Erythroblast (primary cell): ENCODE measurements at places on chromosomes 7 and 10.
A peak's percentile ranks its signal among the peaks of the same experiment; 100 is the strongest.

DNA sequence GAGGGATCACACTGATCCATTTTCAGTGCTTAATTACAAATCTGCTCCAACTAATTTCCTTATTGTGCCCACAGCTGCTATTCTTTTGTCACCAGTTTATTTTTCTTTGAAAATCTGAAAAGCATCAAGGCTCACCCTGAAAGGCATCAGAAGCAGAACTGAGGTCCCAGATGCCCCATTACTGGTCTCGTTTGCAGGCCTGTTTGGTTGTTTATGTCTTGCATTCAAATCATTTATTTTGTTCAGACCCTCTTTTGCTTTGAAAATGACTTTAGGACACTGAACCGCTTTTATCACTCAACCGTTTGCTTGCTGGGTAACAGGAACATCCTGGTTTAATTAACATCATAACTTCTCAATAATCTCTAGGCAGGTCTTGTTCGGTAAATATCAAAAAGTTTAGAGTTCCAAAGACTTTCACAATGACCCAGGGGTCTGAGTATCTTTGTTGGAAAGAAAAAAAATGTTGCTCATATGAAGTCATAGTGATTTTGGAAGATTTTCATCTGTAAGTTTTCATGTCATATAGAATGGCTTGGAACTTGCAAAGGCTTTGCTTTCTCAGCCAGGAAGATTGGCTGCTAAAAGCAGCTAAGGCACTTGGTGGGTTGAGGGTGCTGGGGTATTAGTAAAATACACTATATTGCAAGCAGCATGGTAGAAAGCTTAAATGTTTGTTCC, 398.3 kb upstream of the NPVF start:
- DNase-seq = no peak

- DNase-seq = no peak
Measured at GRCh38 chr10:47154762-47155161, 145.2 kb upstream of the GDF10 start.

- no peak for DNase-seq
Measured at GRCh38 chr7:68258609-68259008, 1262.0 kb downstream of the TYW1 start.

GRCh38 chr10:44180321-44181168, 204.4 kb downstream of the CXCL12 start:
- no peak for DNase-seq

DNA sequence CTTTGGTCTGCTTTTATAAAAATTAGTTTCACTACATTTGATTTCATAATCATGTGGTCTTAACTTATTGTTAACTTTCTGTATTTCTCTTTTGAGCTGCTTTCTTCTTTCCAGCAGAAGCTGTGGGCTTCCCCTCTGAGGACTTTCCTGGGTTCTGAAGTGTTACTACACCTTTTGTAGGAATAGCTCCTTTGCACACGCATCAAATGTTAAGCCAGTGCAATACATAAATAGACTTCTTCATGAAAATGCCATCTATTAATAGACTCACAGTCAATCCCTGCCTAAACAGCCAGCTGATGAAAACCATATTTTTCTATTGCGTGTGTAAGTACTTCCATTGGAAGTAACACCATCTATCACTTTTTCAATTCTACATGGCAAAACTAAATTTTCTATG, 1.5 kb downstream of the ABCB4 start:
- no peak for DNase-seq

- DNase-seq = no peak
Measured at GRCh38 chr10:117542706-117543224, at the start of gene EMX2. Gene EMX2 (plus strand): TSS chr10:117542746. CDS start chr10:117543268, 522 bp downstream.

- DNase-seq = no peak
Measured at GRCh38 chr7:128112781-128113221, 81.6 kb upstream of the LRRC4 start.

GRCh38 chr7:146115851-146116520, 615 bp upstream of the CNTNAP2 start:
- peak; percentile 37 for DNase-seq

DNA sequence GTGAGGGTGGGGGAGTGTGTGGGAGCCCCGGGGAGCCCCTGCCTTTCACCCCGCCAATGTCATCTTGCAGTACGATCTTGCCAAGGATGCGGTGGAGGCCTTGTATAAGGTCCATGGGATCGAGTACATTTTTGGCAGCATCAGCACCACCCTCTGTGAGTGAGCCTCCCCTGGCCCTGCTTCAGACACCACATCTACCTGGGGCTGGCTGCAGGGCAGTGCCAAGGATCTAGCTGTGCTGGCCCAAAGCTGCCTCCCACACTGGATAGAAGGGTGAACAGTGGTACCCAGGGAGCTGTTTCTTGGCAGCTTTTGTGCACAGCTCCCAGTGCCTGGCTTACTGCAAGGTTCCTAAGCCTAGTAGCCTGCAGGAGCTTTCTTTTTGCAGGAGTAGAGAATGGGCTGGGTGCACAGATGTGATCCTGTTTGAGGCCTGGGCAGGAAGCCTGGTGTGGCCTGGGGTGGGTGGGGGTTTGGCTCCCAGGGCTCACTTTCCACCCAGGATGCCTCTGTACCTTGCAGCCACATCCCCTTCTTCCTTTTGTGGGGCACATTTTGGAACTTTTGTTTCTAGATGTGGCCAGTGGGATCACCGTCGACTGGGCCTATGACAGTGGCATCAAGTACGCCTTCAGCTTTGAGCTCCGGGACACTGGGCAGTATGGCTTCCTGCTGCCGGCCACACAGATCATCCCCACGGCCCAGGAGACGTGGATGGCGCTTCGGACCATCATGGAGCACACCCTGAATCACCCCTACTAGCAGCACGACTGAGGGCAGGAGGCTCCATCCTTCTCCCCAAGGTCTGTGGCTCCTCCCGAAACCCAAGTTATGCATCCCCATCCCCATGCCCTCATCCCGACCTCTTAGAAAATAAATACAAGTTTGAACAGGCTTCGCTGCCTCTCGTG, 12.2 kb upstream of the CPA1 start:
- DNase-seq = no peak

DNA sequence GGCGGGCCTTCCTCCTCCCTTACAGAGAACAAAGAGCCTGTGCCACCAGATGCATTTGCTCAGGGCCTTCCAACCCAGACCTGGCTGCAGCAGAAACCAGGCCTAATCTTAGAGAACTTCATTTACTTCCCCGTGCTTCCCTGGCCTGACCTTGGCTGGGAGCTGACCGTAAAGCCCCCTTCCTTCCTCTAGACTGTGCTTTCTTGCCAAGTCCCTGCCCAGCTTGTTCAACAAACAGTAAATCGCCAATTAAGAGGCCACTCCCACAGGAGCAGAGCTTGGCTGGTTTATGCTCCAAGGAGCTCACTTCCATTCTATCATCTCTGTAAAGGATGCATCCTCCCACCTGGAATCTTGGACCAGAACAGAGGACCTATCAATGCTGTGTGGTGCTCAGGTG, 110.9 kb downstream of the COL13A1 start:
- DNase-seq = no peak

DNA sequence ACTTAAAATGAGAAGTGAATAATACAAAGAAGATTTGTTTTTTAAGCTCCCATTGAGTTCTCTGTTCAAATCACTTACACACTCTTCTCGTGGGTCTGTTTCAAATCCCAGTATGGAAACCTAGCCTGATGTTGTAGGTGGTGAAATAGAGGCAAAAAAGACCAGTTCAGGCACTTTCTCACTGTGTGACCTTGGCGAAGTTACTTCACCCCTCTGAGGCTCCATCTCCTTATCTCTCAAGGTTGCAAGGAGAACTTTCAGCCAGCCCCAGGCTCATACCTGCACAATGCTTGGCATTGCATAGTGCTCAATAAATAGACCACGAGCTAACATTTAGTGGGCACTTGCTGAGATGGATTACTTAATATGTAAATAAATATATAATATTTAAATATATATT, 90.1 kb downstream of the PRLHR start:
- DNase-seq = no peak

DNA sequence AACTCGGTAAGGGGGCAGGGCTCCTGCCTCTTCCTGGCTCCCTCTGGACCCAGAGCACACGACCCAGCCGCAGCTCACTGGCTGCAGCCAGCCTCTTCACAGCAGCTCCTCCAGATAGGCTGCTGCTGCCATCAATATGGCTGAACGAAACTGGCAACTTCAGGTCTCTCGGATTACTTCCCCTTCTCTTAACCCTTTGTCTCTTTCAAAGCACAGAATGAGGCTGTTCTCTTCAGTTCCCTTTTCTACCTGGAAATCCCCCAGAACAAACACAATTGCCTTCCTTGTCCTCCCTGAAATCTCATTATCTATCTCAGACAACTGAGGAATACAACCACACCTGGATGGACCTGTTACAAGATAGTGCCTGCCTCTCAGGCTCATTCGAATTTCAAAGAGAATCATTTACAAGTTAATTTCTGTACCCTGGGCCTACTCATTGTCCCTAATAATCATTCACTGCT, 193.4 kb upstream of the MBL2 start:
- no peak for DNase-seq

- peak; percentile 66 for DNase-seq
Measured at GRCh38 chr7:4753598-4754432, 21.6 kb upstream of the AP5Z1 start.

DNA sequence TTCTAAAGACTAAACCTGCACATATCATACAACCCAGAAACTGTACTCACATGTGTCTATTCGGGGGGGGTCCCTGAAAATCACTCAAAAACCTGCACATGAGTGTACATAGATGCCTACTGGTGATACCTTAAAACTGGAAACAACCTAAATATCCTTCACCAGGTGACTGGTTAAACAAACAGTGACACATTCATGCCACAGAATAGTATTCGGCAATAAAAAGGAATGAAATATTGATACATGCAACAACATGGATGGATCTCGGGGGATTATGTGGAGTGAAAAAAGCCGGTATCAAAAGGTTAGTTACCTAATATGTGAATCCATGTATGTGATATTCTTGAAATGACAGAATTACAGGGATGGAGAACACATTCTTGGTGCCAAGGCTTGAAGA, 32.1 kb upstream of the EGFR start:
- DNase-seq = no peak

DNA sequence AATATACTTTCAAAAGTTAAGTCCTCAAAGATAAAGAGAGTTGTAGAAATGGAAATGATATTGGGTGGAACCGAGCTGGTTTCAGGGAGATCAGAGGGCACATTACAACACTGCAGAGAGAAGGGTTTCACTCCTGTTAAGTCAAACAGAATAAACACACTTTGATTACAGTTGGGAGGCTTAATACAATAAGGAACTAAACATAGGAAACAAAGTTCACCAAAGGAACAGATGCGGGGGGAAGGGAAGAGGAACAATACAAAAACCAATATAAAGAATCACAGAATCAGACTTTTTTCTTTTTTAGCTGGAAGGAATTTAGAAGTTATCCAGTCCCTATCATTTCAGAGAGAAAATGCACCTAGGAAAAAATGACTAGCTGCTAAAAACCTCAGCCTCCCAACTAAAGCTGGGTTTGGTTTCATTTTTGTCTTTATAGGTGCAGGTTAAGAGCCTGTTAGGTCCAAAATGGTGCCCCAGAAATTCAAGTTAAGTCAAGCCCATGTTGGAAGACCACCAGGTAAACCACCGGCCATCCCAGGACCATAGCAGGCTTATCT, 81.9 kb downstream of the DNMBP start:
- no peak for DNase-seq

DNA sequence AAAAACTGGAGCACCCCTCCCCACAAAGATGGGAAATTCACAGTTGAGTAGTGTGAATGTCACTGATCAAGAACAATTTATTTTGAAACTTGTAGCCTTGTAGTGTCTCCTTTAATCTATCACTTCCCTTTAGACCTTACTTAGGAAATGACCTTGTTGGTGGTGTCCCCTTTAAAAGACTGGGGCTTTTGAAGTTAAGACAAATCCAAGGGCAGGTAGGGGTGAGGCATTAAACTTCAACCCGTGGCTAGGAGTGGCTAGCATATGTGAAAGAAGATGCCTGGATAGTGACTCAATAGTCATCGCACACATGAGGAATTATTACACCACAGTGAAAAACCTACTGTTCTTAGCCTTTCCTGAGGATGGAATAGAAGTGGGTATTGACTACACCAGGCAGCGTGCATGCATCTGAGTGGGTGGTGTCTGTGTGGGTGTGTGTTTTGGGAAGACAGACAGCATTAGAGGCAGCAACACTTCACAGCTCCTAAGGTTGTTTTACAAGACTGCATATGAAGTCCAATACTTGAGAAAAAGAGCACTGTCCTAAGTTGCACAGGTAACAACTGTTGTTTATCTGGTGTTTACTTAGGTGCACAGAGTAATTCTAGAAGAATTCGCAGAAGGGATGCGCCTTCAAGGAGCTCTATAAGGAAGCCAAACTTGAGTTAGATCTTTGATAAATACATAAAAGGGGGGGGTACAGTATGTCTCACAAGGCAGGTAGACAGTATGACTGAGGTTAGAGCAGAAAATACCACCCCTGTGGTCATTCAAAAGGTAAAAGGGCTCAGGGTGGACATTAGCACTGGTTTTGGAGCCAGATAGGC, 32.9 kb downstream of the ABLIM1 start:
- no peak for DNase-seq

- no peak for DNase-seq
Measured at GRCh38 chr7:101626069-101626671, 2.9 kb downstream of the MYL10 start.

- DNase-seq = no peak
Measured at GRCh38 chr10:59580026-59580863, 129.4 kb downstream of the SLC16A9 start.

DNA sequence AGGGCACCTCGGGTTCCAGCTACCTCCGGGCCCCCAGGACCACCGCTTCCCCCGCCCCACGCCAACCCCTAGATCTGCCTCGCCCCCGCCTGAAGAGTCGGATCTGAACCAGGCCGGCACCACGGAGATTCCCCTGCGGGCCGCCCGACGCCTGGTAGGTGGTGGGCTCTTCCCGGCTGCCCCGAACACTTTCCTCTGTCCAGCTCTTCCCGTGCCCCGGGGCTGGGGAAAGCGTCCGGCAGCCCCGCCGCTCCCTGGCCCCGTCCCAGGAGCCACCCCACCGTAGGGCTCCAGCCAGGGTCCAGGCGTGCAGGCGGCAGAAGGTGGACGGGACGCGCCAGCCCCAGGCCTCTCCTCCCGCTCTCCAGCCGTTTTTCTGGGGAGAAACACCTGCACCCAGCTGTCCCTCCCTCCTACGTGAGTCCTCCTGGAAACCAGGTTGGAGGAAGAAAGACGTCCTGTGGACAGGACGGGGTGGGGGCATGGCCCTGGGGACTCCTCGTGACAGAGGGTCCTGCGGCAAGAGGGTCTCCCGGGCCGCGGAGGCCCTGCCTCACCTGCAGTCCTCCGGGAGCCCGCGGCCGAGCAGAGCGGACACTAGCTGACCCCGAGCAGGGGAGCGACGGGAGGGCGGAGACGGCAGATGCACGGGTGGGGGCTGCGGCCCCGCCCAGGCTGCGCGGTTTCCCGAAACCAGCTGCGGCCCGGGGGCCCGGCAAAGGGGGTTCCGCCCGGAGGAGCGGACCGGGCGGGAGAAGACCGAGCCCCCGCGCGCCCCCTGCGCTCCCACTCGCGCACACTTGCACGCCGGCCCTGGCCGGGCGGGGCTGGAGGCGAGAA, at the start of gene TMEM176B:
TSS of gene TMEM176B (minus strand) at position 624 of the 840 bp plus-strand sequence. CDS start 3,795 bp downstream, outside the sequence.
- DNase-seq = no peak

DNA sequence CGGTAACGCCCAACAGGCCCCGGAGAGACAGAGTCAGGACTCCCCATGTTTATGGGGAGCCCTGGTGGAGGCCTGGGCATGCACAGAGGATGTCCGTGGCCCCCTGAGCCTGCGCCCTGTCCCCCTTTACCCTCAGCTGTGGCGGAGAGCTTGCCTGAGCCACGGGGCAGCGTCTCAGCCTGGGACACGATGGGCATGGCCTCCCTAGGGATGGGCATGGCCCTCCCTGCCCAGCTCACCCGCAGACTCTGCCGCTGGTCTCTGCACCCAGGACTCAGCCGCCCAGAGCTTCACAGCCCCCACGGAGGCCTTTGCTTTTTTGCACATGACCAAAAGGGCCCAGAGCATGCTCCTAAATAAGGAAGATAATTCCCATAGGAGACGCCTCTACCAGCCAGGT, 394.2 kb downstream of the PTPRN2 start:
- no peak for DNase-seq
